ENCODE measurements at places on chromosomes 3 and 15. TPM values are rescaled to one million over a fixed set of nuclear protein-coding genes. Genes with fewer than 3 reads are reported as not detected.

The FAM81A gene
- under 0.01 TPM for total RNA-seq

- no peak for DNase-seq
- H3K27ac ChIP-seq: no peak overlapping the region
These were observed 362.1 kb downstream of the PLOD2 start for GRCh38 chr3:145798696-145799537.

GRCh38 chr3:42742259-42742658, 30.8 kb downstream of the CCDC13 start:
- H3K27ac ChIP-seq: no peak overlapping the region
- no peaks in the 10 kb centered on the region for H3K36me3 ChIP-seq
- H3K4me1 ChIP-seq: no peaks in the 10 kb centered on the region
- no peaks in the 10 kb centered on the region for H3K27me3 ChIP-seq
- DNase-seq: peak; percentile 14

DNA sequence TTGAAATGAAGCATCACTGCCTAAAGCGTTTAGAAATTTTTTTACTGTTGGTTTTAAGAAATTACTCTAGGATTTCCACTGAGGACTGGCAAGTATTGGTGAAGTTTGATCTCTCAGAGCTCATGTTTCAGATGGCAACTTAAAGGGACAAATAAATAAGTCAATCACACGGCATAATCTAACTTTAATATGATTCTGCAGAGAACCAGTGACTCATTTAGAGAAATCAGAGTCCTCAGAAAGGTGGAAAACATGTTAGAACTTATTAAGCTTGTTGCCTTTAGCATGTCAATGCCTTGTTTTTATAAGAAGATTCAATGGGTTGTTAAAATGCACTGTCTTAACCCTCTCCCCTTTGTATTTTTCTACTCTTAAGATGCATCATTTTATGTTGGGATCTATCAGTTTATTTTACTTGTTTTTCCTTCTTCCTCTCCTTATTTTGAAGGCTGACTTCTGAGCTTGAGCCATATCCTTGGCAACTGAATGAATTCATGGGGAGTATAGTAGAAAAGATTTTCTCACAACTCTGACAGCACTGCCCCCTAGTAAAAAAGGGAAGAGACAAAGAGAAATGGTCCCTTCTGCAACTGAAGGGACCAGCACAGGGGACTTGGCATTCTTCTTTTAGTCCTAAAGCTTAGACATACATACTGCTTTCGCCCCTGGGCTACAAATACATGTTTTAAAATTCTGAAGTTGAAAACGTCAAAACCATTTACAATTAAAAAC, 431.2 kb downstream of the LPP start:
- H3K27me3 ChIP-seq: no peaks in the 10 kb centered on the region
- no peak overlapping the region for H3K4me3 ChIP-seq
- peaks cover 42% of the 10 kb centered on the region for H3K4me1 ChIP-seq

The EPHA3 gene
- total RNA-seq: 2.7 TPM

DNA sequence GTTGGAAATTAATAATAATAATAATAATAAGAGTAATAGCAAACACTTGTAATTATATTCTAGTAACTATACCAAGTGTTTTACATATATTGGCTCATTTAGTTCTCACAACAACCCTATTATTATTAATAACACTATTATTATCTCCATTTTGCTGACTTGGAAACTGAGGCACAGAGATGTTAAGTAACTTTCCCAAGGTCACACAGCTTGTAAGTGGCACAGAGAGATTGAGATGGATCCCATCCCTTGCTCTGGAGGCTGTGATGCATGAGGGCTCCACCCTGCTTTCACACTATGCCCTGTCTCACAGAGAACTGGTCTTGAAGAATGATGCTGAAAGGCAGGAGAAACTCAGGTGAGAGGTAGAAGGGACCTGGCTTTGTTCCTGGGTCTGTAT, 31.9 kb downstream of the TRIM42 start:
- no peaks in the 10 kb centered on the region for H3K27me3 ChIP-seq
- no peak for DNase-seq

GRCh38 chr3:197339841-197340520, 41.6 kb upstream of the DLG1 start:
- H3K27me3 ChIP-seq: no peaks in the 10 kb centered on the region
- no peaks in the 10 kb centered on the region for H3K36me3 ChIP-seq
- no peaks in the 10 kb centered on the region for H3K4me1 ChIP-seq

The IQSEC1 gene
- 56.0 TPM for total RNA-seq

The LRRN1 gene
- total RNA-seq: 0.33 TPM

DNA sequence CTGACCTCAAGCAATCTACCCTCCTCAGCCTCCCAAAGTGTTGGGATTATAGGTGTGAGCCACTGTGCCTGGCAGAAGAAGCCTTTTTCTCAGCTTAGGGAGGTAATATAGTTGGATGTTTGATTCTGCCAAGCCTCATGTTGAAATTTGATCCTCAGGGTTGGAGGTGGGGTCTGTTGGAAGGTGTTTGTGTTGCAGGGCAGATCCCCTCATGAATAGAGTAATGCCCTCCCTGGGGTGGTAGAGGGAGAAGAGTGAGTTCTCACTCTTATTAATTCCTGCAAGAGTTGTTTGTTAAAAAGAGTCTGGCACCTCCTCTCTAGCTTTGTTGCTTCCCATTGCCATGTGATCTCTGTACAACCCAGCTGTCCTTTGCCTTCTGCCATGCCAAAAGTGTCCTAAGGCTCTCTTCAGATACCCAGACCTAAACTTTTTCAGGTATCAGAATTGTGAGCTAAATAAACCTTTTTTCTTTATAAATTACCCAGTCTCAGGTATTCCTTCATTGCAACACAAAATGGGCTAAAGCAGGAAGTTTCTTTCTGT, 16.4 kb downstream of the NECTIN3 start:
- peaks cover 3% of the 10 kb centered on the region for H3K4me1 ChIP-seq
- H3K36me3 ChIP-seq: no peaks in the 10 kb centered on the region
- no peak overlapping the region for H3K4me3 ChIP-seq
- no peaks in the 10 kb centered on the region for H3K27me3 ChIP-seq

The SLC38A3 gene
- 98.1 TPM for total RNA-seq
